Activated CD4-positive, alpha-beta T cell treated with anti-CD3 and anti-CD28 coated beads for 1 hour (primary cell): ENCODE measurements at places on chromosomes 1 and 21.

- DNase-seq, result no peak
Measured at GRCh38 chr1:112998592-112999235, 42.7 kb upstream of the SLC16A1 start.

- no peak for DNase-seq
Measured at GRCh38 chr1:60224523-60224922, 151.0 kb upstream of the C1orf87 start.

DNA sequence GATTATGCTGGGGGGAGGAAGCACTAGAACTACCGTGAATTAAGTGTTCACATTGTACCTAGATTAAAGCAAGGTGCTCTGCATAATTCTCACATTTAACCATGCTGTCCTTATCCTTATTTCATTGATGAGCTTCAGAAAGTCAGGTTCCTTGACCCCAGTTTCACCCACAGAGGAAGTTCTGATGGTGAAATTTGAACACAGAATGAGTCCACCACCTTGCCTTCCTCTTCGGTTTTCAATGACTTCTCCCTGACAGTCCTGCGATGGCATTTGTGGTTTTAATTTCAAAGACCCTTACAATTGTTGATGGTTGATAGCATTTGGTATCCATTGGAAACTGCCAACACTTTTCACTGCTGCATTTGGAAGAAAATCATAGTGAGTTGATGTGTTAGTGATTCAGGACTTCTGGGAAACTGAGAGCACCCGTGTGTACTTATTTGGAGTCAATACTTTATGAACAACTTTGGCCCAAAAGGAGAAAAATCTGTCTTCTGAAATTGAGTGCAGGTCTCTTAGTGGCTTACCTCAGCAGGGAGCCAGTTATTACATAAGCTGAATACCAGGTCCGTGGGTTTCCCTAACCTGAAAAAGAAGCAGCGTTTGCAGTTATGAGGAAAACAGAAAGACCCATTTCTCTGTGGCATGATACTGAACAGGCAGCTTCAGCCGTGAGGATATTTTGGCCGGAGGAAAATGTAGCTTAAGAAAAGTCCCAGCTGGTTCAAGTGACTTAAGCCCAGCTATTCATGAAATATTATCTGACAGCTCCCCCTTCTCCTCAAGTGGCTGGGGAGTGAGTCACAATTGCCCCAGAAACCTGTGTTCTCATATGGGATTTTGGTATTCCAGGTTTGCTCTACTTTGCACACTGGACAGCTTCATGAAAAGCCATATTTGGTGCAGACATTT lies 47.5 kb downstream of the ROR1 start:
- no peak for DNase-seq

- DNase-seq, result no peak
Measured at GRCh38 chr1:4730078-4730477, 75.7 kb downstream of the AJAP1 start.

DNA sequence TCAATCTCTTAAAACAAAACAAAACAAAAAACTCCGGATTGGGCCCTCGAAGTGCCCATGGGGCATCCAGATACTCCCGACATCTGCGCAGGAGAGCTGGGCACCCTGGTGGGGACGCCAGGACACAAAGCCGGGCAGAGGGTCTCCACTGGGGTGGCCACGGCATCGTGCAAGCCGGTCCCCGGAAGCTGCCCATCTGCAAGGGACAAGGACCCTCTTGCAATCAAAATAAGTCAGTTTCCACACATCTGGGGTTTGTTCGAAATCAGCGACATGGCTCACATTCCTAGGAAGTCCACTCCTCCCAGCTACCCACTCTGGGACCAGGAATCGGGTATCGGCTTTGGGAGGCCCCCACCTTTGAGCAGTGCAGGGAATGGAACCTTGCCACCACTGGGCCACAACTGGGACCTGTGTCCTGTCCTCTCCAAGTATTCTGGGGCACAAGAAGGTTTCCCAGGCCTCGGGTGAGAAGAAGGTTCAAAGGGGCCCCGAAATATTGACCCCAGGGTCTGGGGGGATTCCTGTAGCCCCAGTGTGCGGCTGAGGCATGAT lies 4.6 kb upstream of the PRDM16 start:
- DNase-seq, result no peak

DNA sequence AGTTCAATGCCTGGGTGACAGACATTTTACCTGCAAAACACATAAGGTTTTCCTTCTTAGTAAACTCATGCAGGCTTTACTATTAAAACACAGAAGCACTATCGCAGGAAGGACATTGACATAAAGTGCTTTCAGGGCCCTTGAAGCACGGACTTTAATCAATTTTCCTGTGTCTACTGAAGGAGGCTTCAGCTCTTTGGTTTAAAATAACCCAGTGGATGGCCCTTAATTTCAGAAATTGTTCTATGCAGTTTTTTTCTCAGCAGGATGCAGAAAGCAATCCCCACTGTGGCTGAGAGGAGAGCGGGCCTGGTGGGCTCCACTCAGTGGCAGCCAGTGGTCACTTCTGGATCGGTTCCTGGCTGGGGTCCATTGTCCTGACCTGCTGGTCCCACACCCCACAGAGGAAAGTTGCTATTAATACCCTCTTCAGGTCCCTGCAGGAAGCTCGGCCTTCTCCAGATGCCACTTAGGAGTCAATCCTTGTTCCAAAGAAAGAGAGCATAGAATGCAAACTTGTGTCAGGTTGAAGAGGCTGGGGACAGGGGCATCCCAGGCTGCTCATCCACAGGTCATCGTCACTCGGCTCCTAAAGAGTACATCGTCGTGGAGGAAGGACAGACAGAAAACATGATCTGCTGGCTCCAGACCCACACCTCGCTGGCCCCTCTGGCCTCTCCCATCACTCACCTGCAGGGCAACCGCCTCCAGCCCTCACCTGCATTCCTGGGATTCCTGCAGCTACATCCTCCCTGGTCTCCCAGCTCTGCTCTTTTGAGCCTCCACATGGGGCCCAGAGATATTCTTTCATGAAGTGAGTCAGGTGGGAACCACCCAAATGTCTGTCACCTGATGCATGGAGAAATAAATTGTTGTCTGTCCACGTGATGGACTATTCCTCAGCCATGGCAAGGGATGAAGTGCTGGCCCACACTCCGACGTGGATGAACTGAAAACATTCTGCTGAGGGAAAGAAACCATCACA lies 153.1 kb downstream of the PSMG1 start:
- no peak for DNase-seq

DNA sequence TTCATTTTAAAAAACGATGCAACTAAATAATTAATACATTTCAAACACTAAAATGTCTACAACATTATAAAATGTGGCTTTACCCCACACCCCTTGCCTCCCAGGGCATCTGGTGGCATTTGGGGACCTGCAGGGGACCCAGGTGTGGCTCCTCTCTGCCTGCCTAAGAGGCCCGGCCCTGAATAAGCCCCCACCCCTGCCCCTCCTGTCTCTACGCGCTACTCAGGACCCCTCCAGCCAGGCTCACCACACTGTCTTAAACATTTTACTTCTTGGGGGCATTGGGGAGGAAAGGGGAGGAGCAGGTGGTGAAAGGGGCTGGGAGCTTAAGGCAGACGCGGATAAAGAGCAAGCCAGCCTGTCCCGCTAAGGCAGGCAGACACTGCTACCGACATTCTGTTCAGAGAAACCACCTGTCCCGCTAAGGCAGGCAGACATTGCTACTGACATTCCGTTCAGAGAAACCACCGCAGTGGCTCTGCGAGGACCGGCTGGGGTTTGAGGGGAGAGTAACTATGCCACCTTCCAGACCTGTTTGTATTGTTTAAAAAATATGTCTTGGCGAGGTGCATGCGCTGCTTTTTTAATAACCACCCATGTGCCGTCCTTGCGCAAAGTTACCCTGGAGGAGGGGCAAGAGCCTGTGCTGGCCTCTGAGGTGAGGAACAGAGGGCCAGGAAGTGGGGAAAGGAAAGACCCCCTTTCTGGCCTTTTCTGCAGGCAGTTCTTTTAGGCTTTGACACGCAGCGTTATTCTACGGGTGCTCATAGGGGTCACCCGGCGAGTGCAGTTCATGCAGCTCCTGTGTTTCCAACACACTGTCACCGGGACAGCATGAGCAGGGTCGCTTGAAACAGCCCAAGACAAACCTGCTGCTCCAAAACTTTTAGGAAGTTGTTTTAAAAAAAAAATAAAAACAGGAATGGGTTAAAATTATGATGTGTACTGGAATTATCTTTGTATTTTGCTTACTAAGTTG lies 51.3 kb upstream of the RIPK4 start:
- no peak for DNase-seq

- no peak for DNase-seq
Measured at GRCh38 chr1:248804771-248805681, 20.7 kb downstream of the SH3BP5L start.
